Motor neuron (in vitro differentiated cells): ENCODE measurements at places on chromosomes 6 and 20. TPM values are rescaled to one million over a fixed set of nuclear protein-coding genes. Genes with fewer than 3 reads are reported as not detected.

Gene GSTA5
- not detected in 2 replicates for total RNA-seq

Gene GLP1R
- total RNA-seq, result 0.05 and 0.06 TPM in 2 replicates

Gene EFCAB8
- total RNA-seq, result 0.27 TPM in 1 of 2 replicates, not detected in the other

DNA sequence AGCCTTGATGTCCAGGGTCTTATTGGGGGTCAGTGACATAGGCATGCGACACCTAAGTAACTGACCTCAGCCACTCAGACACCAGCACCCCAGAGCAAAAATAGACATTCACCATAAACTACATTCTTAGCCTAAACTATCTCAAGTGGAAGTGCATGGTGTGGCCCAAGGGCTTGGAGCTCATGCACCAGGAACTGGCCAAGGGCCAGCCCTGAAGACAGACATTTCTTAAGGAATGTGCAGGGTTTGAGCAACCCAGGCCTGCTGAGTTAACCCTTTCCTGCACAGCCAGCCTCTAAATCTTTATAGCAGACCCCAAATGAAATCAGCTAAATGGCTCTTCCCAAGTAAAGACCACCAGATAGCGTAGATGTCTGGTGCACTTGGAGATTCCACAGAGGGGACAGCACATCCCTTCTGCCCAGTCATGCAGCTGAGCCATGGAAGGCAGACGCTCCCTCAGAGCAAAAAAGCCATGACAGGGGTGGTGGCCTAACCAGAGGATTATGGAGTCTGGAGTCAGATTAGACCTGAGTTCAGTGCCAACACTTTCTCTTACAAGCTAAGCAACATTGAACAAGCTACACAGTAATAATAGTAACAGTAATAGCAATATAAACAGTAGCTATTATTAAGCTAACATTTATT lies 222.6 kb downstream of the ZMYND8 start:
- no peak for ATAC-seq

GRCh38 chr6:2133716-2134310 lies 111.6 kb downstream of the GMDS start:
- ATAC-seq, result no peak

DNA sequence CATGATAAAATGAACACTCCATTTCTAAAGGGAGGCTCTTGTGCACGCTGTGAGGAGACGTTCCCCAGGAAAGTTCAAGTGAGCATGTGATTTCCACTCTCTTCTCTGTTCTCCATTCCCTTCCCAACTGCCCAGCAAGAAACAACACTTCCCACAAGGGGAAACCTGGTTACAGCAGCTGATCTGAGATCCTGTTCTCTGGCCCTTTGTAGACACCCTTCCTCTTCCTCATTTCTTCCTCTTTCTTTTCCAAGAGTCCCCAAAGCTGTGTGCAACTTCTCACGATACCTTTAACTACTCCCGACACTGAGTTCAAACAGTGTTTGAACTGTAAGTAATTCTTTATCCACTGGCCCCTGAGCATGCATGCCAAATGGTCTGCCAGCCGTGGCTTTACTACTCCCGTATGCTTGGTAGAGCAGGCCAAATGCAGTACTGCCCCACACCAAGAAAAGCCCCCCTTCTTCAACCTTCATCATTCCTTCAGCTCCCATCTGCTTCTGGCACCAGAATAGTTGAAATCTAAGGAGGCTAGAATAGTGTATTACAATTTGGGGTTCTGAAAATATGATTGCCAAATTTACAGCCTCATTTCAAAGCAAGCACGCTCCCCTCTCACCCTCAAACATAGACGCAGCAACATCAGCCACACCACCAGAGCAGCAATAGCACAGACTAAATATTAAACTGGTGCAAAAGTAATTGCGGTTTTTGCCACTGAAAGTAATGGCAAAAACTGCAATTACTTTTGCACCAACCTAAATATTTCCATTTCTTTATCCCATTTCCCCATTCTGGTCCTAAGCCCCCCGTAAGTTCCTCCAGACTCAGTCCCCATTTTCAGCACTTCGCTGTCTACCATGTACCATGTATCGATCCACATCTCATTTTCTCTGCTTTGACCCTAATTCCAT lies 4.3 kb downstream of the HLA-DMB start:
- ATAC-seq, result no peak

Gene SLC17A1
- total RNA-seq, result not detected in 2 replicates

DNA sequence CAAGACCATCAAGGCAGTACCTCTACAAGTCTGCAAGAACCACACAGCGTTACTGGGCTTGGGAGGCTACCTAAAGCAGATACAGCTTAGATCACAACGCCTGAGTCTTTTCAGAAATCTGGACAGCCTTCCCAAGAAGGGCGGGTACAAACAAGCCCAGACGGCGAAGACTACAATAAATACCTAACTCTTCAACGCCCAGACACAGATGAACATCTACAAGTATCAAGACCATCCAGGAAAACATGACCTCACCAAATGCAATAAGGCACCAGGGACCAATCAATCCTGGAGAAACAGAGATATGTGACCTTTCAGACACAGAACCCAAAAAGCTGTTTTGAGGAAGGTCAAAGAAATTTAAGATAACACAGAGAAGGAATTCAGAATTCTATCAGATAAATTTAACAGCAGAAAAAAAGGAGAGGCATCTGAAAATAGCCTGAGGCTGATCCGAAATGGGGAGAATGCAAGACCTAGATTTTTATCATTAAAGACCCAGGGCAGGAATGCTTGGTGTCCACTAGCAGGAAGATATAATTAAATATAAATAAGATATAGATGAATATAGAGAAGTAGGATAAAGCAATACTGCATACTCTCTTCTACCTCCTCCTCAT lies 131.7 kb upstream of the COL21A1 start:
- no peak for ATAC-seq

DNA sequence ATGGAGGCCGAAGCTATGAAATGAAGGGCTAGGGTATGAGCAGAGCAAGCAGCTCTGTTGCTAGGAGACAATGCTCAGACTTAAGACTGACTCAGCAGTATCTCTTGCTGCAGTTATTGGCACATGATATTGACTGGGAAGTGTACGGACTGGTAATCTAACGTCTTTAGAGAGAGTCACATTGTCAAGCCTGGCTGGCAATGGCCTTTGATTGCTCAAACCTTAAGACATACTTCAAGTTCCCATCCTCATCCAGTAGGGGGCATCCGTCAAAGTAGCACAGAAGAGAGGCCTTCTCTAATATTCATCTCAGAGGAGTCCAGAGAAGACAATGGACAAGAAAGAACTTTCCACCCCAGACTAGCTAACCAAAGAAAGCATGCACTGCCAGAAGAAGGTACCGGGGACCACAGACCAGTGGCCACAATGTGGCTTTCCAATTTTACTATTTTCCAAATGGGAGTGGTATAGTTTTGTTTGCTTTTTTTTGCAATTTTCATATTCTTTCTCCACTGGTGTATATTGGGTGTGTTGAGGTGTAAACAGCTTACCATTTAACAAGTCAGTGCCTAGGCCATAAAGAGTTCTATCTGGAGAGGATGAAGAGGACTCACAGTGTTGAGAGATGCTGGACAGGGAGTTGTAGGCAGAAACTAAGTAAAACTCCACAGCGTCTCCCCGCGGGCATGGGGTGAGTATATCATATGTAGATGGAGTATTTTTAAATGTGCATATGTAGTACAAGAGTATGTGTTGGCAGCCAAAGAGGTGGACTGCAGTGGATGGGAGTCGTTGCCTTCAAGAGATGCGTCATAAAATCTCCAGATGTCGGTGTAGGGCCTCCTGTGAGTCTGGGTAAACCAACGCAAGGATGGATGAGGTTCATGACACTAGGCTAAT lies 36.7 kb downstream of the LRFN2 start:
- ATAC-seq, result peak; percentile 95

DNA sequence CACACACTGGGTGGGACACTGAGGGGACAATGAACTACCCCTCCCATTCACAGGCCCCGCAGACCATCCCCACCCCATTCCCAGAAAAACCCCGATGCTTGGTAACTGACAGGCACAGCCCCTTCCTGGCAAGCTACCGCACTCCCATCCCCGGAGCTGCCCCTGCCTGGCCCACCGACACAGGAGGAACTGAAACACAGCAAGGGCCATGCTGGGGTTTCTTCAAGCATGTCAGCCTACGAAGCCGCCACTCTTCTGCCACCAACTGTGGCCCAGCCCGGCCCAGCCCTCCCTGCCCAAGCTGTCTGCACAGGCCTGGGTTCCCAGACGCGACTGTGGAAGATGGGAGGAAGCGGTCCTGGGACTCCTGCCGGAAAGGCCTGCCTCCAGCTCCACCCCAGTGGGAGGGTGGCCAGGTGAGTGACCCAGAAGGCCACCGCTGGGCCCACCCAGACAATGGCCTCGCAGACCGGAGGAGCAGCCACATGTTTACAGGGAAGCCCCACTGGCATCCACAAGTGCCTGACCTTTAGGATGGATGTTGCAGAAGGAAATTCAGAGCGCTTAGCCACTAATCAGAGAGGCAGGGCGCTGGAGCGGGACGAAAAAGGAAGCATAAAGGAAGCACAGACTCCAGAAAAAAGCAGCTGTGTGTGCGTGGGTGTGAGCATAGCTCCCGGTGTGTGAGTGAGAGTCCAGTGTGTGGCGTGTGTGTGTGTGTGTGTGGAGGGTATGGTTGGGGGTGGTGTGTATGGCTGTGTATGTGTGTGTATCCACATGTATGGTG lies 91.6 kb downstream of the PRND start:
- ATAC-seq, result peak; percentile 26

GRCh38 chr20:63835021-63835858 lies 4.2 kb upstream of the ZBTB46 start:
- peak; percentile 97 for ATAC-seq

- no peak for ATAC-seq
Observed at GRCh38 chr20:50854506-50855249, 59.8 kb downstream of the BCAS4 start.

GRCh38 chr6:104813552-104813951 lies 46.2 kb downstream of the HACE1 start:
- ATAC-seq, result no peak

GRCh38 chr6:26159357-26160273 lies 72.4 kb downstream of the HFE start:
- no peak for ATAC-seq

- no peak for ATAC-seq
Observed at GRCh38 chr6:121592261-121592935, 157.0 kb downstream of the GJA1 start.

GRCh38 chr6:57172136-57173055 lies at the start of gene BAG2:
Gene BAG2, plus strand, starts transcription at chr6:57172326. Its CDS starts 372 bp downstream, at chr6:57172698.
- ATAC-seq, result peak; percentile 88

- ATAC-seq, result peak; percentile 7
Observed at GRCh38 chr6:149864578-149865535, 698 bp upstream of the LRP11 start.

DNA sequence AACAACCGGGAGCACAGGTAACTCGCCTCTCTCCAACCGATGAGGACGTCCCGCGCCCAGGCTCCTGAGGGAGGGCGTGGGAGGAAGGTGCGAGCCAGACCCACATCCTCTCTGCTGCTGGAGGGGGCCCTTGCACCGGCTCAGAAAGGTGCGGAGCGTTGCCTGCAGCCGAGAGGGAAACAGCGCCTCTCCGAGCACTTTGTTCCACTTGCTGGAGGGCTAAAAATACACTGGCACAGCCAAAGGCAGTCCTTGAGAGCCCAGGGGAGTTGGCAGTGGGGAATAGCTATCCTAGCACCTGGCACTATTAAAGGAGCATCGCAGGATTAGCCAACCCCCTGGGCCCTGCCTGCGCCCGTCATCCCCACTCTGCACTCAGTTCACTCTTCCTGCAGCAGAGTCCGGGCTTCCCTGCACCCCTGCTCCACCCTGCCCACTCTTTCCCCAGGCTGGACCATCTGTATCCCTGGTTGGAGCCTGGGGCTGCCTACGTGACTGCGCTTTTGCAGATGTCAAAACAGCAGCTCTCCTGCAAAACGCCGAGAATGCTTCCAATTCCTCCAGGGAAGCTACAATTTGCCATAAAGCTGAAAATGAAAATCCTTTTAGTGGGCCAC lies 108.9 kb downstream of the SNX5 start:
- peak; percentile 73 for ATAC-seq

GRCh38 chr6:89400912-89401399 lies 11.1 kb downstream of the RRAGD start:
- peak; percentile 74 for ATAC-seq

- ATAC-seq, result peak; percentile 72
Observed at GRCh38 chr6:167141667-167142432, 15.9 kb downstream of the GPR31 start.

- ATAC-seq, result no peak
Observed at GRCh38 chr20:9022376-9022775, 46.5 kb upstream of the PLCB4 start.

GRCh38 chr6:1479095-1479494 lies 89.7 kb downstream of the FOXF2 start:
- ATAC-seq, result no peak

Gene TFAP2A
- total RNA-seq, result 4.3 and 4.9 TPM in 2 replicates

GRCh38 chr6:13177664-13178063 lies 150.7 kb downstream of the TBC1D7 start:
- no peak for ATAC-seq

- no peak for ATAC-seq
Observed at GRCh38 chr6:170022827-170023619, 267.9 kb downstream of the DLL1 start.

Gene SEC63
- 106 and 113 TPM in 2 replicates for total RNA-seq

DNA sequence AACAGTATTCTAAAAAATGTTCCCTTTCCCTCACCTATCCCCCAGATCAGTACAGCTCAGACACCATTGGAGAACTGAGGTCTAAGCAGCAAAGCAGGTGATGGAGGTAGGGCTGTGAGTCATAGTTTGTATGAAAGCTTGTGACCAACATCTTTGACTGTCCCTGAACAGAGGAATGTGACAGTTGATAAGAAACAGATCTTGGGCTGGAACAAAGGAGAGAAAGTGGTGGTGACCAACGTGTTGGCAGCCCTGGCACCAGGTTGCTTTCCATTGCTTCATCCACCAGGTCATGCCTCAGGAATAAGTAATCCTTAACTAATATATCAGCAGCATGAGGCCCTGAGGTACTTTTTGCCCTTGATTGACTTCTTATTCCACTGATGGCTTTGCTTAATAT lies 19.9 kb upstream of the CRIP3 start:
- no peak for ATAC-seq

DNA sequence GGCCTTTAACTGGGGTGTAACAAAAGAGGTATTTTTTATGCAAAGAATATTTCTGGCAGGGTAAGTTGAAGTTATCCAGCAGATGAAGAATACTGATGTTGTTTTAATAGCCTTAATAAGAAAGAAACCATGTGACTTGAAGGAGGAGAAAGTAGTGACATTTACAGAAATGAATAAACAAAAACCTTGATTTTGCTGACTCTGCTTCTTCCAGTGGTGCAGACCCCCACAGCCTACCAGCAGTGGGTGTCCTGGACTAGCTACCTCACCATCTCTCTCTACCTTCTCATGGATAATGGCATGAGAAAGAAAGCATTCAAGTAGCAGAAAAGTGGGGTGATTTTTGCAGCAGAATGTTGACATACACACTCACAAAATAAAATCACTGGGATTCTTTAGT lies 162.6 kb upstream of the RNF217 start:
- ATAC-seq, result no peak

DNA sequence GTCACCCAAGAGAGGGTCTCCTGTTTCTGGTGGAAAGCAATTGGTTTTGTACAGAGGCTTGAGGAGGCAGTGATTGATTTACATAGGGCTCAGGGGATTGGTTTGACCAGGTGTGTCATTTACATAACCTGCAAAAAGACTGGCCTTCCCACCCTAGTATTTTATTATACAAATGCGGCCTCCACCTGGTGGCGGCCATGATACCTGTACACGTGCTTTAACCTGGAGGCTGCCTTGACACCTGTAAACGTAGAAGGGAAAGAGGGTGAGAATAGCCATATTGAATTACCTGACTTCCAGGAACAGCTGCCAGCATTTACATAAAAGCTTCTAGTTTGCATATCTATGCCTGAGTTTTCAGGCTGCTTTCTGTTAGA lies 48.7 kb downstream of the HLA-DPB1 start:
- ATAC-seq, result no peak

Gene ENPP5
- total RNA-seq, result 2.6 and 3.1 TPM in 2 replicates

- ATAC-seq, result no peak
Observed at GRCh38 chr6:112038756-112039430, 15.0 kb upstream of the CCN6 start.

- ATAC-seq, result no peak
Observed at GRCh38 chr6:87639373-87639772, 49.4 kb downstream of the ORC3 start.
